Stimulated activated CD4-positive, alpha-beta T cell treated with anti-CD3 and anti-CD28 coated beads, Interleukin-15, amount 100 ng/mL, for 24 hours (primary cell): ENCODE measurements at places on chromosomes 13 and 19.

DNA sequence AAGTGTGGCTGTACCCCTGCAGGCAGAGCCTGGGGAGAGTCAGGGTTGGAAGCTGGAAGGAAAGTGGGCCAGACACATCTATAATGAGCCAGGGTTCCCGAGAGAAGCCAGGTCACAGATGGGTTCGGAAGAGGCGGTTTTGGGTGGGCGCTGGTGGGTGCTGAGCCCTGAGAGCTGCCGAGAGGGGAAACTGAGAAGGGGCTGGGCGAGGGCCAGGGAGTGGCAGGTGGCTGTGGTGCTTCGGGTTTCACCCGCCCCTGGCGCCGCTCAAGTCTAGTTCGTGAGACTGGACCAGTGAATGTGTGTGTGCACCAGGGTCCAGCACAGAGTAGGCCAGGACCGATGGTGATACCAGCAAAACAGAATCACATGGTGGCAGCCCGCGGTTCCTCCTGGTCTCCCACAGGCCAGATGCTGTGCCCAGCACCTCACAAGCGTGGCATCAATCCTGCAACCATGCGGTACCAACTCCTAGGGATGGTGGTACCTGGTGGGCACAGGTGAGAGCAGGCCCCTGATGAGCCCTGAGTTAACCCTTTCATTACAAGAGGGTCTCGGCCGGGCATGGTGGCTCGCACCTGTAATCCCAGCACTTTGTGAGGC, 1.8 kb upstream of the LRRC4B start:
- no peak for DNase-seq

- DNase-seq = no peak
These were observed 71.4 kb downstream of the DGKH start for GRCh38 chr13:42119875-42120274.

DNA sequence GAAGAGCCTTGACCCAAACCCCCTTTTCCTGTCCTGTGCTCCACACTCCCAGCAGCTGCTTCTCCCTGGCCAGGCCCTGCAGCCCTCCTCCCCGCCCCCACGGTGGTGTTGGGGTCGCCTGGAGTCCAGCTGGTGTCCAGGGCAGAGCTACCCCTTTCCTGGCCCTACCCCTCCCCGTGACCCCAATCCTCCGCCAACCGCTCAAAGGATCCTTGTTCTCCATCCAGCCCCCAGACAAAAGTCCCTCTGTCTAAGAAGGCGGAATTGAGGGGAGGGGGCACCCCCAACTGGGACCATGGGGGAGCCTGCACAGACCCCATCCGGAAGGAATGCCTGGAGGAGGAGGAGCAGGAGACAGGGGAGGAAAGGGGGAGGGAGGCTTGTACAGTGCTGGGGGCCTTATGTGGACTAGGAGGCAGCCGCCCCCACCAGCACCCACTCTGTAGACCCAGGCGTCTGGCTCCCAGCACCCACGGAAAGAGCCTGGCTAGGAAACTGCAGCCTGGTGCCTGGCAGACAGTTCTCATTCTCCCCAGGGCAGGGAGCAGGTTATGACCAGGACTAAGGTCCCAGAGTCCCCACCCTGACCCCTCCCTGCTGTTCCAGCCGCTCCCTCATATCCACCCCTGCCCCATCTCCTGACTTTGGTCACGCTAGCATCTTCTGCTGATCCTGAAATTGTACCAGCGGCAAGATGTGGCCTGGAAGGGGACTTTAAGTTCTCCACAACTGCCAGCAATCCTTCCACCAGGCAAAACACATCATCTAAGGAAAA, at the start of gene FXYD3:
Gene FXYD3, plus strand, starts transcription at position 647 of the 775 bp plus-strand sequence. CDS start 3,554 bp downstream, outside the sequence.
- DNase-seq = no peak

- DNase-seq = peak; percentile 79
These were observed 37.3 kb downstream of the RNF6 start for GRCh38 chr13:26184791-26185250.

DNA sequence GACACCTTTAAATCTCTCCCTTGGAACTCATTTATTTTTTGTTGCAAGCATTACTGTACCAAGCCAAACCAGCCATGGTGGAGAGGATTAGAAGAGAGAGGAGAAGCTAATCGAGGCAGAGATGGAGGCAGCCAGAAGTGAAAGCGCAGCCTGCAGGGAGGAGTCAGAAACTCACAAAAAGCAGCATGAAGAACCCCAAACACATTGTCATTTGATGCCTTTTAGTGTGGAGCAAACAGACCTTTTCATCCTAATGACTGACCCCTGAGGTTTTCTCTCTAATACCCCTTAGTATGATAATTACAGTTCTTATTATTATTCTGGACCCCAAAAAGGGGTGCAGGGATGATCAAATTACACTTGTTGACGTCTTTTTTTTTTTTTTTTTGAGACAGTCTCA, 62.5 kb downstream of the TNFRSF19 start:
- no peak for DNase-seq

DNA sequence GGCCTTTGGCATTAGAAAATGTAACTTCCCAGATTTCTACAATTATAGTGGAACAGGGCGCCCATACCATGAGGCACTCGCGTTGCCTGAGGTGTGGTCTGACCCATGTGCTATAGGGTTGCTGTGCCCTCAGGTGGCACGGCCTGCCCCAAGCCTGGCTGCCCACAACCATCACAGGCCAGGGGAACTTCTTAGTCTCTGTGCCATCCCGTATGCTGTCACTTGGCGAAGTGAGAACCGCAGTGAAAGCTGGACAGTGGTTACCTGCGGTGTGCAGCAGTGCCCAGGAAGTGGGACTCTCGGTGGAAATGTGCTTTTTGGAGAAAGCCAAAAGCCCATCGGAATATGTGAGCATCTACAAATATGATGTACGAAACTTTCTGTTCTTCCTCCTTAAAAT, 88.2 kb upstream of the GPR183 start:
- DNase-seq = no peak
